GM12865 (cell line): ENCODE measurements at places on chromosomes 12 and 14.
A peak's percentile ranks its signal among the peaks of the same experiment; 100 is the strongest.

- DNase-seq = no peak
Observed at GRCh38 chr12:50397117-50397650, 775 bp upstream of the FAM186A start.

DNA sequence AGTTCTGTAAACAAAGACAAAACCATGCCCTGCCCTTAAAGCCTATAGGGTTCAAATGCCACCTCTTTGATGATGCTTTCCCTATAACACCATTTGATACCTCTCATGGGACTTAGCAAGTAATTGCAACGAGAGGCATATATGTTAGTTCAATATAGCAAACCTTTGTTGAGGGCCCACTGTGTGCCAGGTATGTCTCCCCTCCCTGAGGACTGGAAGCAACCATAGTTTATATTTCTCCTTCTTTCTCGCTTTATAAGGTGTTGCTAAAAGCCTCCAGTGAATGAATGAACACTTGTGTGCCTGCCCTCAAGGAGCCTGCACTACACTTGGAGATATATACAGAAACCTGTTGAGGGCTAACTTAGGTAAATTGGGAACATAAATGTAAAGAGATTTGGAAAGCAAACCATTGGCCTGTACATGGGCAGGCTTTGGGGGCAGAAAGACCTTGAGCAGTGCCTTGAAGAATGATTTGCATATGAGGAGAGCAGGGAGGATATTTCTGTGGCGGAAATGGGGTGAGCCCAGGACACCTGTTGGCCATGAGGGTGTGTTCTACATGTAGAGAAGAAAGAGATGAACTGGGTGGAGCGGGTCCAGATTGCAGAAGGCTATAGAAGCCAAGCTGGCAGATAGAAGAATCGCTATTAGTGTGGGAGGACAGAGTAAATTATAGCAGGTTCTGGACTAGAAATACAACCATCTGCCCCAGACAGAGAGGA, 1.8 kb upstream of the CKAP4 start:
- peak; percentile 89 for DNase-seq

- no peak for DNase-seq
Observed at GRCh38 chr14:44403193-44403592, 103.9 kb downstream of the FSCB start.

DNA sequence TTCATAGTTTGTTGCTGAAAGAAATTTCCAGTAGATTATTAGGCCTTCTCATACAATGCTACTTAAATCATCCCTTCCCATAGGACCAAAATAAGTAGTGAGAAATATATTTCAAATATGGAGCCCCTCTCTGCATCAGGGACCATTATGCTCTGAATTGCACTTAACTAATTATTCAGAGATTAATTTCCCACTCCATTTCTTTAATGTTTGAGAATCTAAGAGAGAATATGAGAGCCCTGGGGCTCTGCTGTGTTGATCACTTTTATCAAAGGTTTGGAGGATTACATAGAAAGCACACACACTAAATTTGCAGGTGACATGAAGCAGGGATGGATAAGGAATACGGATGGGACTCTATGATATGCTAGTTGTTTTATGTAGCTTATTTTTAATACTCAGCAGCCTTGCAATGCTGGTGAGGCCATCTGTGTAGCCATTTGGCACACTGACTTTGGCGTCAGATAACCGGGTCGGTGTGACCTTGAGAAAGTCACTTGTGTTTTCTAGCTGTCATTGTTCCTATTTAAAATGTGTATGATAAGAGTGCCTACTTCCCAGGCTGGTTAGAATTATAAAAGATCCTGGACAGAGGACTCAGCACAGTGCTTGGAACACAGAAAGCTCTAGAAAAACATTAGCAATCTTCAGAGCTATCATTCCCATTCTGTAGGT, 49.9 kb upstream of the FBXO21 start:
- DNase-seq = no peak

DNA sequence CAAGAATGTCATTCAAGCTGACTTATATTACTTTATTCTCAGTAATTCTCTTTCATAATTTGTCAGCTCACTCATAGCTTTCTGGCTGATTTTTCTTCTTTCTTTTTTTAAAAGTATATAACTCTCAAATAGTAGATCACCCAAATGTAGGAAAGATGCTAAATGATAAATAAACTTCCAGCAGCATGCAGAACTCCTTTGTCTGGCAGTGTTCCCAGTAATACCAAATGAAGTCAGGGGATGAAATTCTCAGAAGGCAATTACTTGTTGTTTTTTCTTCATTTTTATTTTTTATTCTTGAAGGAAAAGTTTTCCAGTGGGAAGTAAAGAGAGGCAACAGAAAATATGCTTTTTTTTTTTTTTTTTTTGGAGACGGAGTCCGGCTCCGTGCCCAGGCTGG, 133.3 kb upstream of the SLCO1C1 start:
- DNase-seq = no peak

GRCh38 chr14:90871605-90872233, 55.5 kb upstream of the TTC7B start:
- no peak for DNase-seq

GRCh38 chr14:94650806-94651805, 38.9 kb downstream of the SERPINA3 start:
- DNase-seq = no peak

- no peak for DNase-seq
Observed at GRCh38 chr12:79818856-79819255, 116.0 kb downstream of the PPP1R12A start.

DNA sequence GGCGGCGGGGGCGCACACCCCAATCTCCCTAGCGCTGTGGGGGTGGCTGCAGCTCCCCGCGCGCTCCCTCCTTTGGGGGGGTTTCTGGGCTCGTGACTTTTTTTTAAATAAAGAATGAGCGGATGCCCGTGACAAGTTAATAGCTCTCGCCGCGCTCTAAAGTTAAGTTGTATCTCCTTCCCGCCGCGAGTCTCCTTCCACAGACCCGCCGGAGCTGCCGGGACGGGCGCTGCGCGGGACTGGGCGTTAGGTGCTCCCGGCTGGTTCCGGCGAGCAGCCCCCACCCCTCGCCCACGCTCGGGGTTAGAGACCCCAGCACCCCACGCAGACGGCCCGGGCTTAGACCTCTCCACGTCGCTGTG, 82.6 kb upstream of the HMGA2 start:
- DNase-seq = no peak

DNA sequence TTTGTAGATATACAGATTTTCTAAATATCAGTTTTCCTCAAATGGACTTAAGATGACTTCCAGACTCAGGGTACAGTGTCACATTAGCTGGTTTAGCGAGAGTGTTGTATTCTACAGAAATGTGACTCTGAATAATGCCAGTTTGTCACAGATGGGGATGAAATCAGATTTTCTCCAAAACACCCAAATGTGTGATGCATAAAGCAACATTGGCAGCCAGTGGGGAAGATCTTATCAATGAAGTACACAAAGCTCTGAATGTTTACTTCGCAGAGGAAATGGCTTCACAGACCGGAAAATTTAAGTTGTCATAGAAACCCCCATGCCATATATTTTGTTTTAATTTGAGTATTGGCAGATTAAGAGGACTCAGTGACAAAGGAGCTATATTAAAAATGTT, 29.9 kb downstream of the ANO4 start:
- DNase-seq = no peak

- DNase-seq = no peak
Observed at GRCh38 chr12:59649203-59649602, 53.4 kb downstream of the SLC16A7 start.

DNA sequence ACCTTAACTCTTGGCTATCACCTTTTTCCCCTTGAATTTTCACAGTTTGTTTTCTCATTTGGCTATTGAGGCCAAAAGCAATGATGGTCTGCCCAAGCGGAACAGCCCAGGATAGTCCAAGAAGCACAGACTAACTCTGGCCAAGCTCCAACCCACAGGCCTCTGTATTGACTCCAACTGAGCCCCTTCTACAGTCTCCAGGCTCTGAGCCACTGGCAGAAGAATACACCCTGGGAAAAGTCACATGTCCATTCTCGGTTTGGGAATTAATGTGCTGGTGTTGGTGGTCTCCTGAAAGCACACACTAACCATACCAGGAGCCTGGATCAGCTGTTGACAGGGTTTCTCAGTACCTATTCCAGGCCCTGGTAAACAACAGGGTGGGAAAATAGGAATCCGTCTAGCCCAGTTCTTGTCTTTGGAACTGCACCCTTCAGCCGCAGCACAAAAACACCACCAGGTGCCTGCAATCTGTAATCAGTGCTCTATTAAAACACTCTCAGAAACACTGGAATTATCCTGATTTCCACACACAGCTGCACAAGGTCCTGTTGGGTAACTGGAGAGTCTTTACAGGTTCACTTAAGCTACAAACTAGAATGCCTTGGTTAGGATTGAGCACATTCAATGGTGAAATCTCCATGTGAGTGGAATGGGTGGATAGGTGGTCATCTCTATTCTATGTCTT, 63.6 kb downstream of the STXBP6 start:
- DNase-seq = no peak

DNA sequence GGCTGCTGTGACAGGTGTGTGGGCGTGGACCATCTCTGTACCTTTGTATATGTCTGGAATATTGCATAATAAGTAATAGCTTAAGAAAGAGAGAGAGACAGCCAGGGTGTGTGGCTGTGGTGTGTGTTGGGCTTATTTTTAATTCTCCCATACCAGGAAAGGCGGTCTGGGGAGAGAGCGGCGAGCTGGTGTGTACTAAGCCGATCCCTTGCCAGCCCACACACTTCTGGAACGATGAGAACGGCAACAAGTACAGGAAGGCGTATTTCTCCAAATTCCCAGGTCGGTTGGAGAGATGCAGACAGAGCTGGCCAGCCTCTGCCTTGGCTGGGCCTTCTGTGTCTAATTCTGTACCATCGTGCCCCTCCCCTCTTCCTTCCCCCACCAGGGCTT, 63.9 kb downstream of the AACS start:
- DNase-seq = no peak

GRCh38 chr12:5078423-5078822, 34.7 kb downstream of the KCNA5 start:
- DNase-seq = no peak

GRCh38 chr12:41795910-41796309, 348.8 kb downstream of the GXYLT1 start:
- DNase-seq = peak; percentile 7

DNA sequence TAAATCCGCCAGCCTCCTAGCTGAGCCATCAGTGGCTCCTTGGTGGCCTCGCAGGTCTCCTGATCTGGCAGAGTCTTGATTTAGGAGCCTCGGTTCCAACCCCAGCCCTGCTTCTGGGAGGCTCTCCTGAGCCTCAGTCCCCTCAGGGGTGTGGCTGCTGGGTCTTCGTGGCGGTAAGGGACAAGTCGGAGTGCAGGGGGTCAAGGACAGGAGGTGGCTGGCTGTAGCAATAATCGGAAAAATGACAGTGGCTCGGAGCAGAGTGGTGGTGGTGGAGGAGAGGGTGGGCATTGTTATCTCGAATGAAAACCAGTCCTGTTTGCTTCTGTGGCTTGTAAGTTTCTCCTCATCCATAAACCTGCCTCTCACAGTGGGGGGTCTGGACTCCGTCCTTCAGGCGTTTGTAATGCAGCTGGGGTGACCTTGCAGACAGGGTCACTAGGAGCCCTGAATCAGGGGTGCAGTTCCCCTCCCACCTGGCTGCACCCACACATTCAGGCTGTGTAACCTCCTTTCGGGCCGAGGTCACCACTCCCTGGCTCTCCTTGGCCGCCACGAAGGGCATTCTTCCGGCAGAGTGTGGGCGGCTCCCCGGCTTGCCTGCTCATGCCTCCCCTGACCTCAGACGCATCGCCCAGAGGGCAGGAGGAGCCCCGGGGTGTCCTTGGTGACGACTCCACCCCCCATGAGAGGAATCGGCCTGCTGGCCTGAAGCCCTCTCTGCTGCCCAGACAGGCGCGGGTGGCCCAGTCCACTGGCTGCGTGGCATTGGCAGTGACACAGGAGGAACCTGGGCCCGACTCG, 8.1 kb downstream of the BCL7A start:
- DNase-seq = peak; percentile 35

- no peak for DNase-seq
Observed at GRCh38 chr12:88444481-88444880, 135.8 kb downstream of the KITLG start.

DNA sequence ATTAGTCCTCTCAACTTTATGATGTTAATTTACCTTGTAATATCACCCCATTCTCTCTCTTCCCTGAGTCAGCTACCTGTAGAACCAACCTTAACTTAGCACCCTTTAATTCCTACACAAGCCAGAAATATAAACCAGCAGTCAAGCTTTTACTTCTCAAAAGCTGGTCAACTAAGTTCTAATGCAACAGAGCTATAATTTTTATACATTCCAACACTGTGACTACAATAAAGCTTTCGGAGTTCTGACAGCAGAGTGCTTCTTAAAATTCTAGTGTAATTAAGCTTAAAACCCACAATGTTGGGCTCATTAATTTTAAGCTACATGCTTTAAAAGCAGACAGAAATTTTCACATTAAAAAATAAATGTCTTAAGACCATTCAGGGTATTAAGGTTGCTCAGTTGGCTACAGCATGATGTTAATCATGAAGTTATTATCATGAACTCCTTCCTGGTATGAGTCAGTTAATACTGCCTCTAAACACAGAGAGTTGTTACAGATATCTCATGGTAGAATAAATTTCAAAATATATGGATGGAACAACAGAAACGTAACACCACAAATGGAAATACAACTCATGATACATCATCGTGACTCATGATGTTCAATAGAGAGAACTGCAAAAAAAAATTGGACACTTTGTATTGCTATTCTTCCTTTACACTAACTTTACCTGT, 126.7 kb downstream of the EPS8 start:
- DNase-seq = no peak

GRCh38 chr14:68174446-68174845, 354.9 kb downstream of the RAD51B start:
- DNase-seq = no peak

- DNase-seq = no peak
Observed at GRCh38 chr12:54051026-54051842, 2.4 kb upstream of the HOXC4 start.

DNA sequence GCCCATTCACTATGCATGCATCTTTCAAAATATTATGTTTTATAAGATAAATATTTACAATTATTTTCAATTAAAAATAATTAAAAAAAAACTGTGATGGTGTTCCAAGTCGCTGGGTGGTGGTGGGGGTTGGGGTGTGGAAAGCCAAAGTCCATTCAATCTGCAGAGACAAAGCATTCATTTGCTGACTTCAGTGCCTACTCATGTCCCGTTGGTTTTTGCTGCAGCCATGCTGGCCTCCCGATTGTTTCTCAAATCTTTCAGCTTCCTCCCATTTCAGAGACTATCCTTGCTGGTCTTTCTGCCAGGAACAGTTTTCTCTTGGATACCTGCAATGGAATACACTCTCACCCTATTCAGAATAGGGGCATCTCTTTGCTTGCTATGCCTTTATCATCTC, 331.5 kb upstream of the NOVA1 start:
- no peak for DNase-seq

DNA sequence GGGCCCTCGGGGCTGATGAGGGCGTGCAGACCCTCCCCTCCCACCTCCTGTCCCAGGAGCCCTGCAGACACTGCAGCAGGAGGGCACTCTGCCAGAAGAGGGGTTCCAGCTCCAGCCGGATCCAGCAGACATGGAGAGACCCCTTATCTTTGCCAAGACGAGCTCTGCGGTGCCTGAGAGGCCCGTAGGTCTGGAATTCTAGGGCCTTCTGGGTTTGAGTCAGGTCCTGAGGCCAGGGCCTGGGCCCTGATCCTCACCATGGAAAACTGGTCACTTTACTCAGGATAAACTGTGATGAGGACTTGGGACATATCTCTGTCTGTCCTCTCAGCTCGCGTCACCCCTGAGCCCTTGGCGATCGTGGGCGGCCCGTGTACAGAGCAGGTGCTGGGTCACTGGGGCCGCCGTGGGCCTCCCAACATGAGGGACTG, 13.8 kb downstream of the MEG3 start:
- DNase-seq = no peak
